ENCODE measurements at places on chromosomes 11 and 22.
A peak's percentile ranks its signal among the peaks of the same experiment; 100 is the strongest.

- DNase-seq, result no peak
These were observed 495 bp downstream of the SLC22A9 start for GRCh38 chr11:63369971-63370588.

DNA sequence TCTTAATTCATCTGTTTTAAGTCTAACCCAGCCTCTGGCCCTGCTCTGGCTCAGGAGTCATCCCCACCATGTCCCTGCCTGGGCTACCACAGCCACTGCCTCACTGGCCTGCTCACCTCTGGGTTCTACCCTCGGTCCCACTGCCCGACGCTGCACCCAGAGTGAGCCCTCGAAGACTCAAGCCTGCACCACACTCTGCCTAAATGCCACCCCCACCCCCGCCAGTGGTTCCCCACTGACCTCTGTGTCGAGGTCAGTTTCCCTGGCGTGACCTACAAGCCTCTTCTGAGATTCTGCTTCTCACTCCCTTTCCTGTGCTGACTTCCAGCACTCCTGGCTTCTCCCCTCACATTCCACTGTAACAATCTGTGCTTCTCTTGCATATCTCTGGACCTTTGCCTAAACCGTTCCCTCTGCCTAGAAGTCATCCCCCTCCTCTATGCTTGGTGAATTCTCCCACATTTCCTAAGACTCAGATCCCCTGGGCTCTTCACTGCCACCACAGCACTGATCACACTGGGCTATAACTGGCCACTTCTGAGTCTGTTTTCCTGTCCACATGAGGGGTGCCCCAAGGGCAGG, 12.5 kb upstream of the PDE2A start:
- DNase-seq, result peak; percentile 16

- peak; percentile 71 for DNase-seq
These were observed 526.0 kb downstream of the ETS1 start for GRCh38 chr11:128061281-128061871.

DNA sequence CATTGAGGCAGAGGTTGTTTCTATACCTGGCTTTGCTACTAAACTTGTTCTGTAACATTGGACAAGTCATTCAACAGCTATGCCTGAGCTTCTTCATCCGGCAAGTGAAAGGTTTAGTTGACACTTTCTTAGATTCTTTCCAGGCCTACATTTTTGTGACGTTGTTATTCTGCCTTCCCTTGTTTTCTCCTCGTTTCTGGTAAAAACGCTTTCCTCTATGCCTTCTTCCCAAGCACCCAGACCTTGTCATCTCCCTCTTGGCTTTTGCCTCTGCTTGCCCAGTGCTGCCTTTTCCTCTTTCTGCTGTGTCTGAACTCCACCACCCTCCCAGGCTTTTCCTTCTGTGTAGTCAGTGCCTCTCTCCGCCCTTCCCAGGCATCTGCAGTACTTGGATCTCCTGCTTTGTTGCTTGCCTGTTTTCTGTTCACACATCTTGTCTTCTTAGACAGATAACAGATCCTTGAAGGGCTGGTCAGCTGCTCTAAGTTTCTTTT, 1.4 kb upstream of the AMOTL1 start:
- DNase-seq, result no peak

- peak; percentile 67 for DNase-seq
These were observed 20.2 kb downstream of the FADS3 start for GRCh38 chr11:61871158-61871597.

- DNase-seq, result no peak
These were observed 2.5 kb downstream of the GNG3 start for GRCh38 chr11:62710001-62710345.

- DNase-seq, result peak; percentile 63
These were observed 55.3 kb upstream of the CCDC188 start for GRCh38 chr22:20205964-20206708.

DNA sequence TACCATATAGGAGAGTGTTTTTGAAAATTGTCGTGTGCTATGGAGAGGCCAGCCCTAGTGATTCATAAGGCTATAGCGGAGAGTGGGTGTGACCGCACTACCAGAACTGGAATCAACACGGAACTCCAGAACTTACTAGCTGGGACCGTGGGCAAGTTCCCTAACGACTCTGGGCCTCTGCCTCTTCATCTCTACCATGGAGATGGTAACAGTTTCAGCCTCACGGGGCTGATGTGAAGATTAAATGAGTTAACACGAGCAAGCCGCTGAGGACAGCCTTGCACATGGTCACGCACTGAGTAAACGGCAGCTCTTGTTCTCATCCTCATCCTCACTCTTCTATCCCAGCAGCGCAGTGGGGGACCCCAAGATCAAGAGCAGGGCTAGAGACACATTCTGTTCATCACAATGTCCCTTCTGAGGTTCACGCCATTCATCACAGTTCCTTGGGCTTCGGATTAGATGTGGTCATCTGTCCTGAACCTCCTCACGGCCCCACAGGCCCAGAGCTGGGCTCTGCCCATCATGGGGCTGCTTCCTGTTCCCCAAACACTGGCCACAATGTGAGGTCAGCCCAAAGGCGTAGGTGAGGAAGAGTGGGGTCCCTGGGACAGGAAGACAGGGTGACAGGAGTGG, 47.2 kb upstream of the CD5 start:
- no peak for DNase-seq

- DNase-seq, result no peak
These were observed 473.7 kb upstream of the ISX start for GRCh38 chr22:34592123-34592740.

DNA sequence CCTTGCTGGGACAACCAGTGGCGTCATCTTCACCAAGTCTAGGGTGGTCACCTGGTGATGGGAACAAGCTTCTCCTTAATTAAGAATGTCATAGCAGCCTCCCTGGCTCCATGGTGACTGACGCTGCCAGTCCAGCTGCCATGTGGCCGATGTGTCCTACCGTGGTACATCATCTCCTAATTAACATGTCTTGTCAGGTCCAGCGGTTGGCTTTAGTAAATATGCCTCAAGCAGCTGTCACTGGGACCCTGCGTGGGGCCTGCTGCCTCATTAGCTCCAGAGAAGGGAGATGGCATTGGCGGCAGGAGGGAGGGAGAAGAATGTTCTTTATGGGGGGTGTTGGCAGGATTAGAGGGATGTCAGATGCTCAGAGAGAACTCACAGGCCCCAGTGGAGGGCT, 271.9 kb downstream of the ST3GAL4 start:
- DNase-seq, result no peak

GRCh38 chr11:12087075-12088004, 23.1 kb upstream of the MICAL2 start:
- DNase-seq, result peak; percentile 78

DNA sequence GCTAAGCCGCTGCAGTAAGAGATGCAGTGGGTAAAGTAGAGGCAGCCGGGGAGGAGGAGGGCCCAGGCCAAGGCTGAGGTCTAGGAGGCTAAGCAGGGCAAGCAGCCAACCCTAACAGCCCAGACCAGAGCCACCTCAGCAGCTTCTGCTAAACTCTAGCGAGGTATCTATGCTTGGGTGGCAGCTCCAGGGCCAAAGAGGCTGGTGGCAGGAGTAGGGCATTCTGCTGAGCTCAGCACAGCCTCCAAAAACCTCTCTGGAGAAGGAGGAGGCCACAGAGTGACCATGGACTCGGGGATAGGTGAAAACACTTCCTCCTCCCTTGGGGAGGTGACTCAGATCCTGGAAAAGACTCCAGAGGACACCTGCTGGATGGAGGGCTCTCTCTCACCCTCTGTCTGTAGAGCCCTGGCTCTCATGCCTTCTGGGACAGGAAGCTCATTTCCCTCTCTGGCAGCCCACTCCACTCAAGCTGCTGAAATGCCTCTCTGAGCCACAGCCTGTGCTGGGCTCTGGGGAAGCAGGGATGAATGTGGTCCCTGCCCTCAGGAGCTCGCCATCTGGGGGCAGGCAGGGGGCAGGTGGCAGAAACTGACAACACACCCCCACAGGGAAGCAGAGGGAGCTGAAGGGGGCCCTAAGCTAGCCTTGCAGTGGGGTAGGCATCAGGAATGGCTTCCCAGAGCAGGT, 16.5 kb upstream of the TPBGL start:
- DNase-seq, result no peak

DNA sequence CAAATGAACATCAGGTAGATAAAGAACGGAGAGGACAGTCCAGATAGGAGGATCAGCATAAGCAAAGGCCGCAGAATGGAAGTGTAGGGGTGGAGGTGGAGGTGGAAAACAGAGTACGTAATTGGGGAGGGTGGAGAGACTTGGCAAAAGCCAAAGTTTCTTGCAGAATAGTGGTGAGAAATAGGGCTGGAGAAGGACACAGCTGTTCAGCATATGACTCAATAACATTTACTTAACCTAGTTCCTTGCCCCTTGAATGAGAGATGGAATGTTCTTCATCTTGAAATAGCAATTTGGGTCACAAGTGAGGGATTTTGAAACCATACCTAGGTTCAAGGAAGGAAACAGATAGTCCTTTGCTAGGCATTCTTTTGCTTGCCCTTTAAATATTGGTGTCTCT, 235.9 kb upstream of the ARHGAP20 start:
- peak; percentile 49 for DNase-seq

GRCh38 chr11:5992604-5993251, 5.9 kb upstream of the OR52L1 start:
- peak; percentile 7 for DNase-seq

DNA sequence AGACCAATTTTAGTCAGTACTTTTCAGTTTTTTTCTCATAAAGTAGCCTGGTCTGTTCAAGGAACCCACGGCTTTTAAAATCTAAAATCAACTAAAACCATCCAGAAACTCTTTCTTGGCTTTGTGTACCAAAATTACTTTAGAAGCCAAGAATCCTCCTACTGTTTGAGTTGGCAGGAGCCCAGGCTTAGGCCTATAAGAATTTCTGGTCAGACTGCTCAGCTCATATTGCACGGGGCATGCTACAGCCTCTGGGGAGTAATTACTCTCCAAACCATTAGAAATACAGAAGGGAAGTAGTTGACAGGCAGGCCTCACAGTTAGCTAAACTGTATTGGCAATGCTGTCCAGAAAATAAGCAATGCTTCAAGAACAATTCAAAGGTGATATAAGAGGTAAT, 1862.9 kb upstream of the RAG2 start:
- peak; percentile 41 for DNase-seq

- DNase-seq, result no peak
These were observed 9.8 kb downstream of the HDHD5 start for GRCh38 chr22:17149076-17149815.

- DNase-seq, result peak; percentile 67
These were observed 108.2 kb downstream of the PAX6 start for GRCh38 chr11:31702966-31703365.

DNA sequence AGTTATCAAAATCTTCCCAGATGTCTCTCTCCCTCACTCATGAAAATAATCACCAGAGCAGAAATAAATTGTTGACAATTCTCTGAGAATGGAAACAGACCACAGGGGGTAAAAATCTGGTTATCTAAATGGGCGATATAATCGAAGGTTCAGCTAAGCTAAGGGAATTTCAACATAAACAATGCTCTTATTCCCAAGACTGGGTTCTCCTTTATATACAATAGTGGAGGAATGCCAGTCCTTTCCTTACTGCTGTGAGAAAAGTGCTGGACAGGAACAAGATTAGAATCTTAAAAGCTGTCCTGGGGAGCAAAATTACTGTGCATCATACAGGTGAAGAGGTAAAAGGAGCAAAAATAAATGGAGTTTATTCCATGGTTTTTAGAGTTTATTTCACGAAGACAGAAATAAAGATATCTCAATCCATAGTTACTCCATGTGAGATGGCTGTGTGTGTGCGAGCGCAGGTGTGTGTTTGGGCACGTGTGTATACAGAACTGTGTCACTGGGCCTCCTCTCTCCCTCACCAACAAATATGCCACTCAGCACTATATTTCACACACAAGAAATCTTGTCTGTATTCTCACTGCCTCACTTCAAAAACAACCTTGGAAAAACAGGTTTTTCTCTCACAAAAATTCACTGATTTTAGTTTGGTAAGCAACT, 385.6 kb downstream of the DCDC1 start:
- DNase-seq, result no peak

GRCh38 chr22:25098445-25099081, 101.1 kb upstream of the CRYBB3 start:
- no peak for DNase-seq

DNA sequence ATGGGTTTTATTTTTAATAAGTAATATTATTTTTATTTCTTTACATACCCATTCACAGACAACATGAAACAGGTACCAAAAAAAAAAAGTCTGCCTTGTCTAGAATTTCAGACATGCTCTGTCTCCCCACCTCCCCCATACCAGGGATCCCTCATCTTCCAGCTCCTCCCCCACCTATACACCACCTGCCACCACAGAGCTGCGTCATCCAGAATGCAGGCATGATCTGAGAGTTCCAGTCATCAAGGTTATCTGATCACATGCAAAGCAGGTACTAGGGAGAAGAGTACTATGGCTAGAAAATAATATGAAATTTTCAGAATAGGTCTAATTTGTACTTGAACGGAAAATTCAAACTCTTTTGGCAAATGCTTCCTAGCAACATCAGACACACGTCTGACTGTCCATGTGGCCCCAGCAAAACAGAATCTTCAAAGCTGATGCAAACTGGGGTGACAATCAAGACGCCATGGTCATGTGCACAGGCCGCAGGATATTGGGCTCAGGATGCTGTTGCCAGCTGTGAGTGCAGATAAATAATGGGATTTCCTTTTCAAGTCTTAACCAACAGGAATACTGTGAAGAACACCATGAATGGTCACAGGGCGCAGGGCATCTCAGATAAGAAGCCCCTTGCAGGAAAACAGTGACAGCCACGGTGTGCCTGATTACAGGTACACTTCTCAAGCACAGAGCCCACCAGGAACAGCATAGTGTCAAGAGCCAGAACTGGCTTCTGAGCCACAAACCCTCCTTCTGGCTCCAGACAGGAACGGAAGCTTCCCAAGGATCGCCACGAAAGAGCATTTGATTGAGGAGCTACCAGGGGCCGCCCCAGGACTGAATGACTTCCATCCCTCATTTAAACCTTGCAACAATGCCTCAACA, 169.5 kb downstream of the EFCAB6 start:
- DNase-seq, result no peak

- peak; percentile 86 for DNase-seq
These were observed 38.2 kb upstream of the LYVE1 start for GRCh38 chr11:10606536-10607208.

- no peak for DNase-seq
These were observed 1376.1 kb upstream of the TENM4 start for GRCh38 chr11:80816966-80817365.

DNA sequence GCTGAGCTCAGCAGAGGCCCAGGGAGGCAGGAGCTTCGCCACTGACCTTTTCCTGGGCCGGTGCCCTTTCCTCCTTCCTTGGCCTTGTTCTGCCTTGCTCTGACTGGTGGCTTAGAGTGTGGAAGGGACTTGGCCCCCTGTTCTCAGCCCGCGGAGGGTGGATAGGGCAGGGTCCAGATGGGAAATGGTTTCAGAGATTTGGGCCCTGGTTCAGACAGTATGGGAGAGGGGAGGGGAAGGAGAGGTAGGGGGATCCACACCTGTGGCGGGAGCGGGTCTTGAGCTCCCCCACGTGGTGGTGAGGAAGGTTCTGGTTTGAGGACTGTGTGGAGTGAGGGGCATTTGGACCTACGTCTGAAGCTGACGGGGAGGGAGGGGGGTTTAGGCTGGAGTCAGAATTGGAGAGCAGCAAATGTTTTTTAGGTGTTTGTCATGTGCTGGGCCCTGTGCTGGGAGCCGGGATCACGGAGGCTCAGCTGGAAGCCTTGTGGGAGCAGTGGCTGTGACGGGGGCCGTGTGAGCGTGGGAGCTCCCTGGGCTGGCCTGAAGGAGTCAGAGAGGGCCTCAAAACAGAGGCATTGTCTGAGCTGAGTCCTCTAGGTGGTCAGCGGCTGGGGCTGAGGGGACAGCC, 27.2 kb downstream of the SHANK3 start:
- no peak for DNase-seq
